SW 1271 (cell line): ENCODE measurements at places on chromosomes 1 and 21.

DNA sequence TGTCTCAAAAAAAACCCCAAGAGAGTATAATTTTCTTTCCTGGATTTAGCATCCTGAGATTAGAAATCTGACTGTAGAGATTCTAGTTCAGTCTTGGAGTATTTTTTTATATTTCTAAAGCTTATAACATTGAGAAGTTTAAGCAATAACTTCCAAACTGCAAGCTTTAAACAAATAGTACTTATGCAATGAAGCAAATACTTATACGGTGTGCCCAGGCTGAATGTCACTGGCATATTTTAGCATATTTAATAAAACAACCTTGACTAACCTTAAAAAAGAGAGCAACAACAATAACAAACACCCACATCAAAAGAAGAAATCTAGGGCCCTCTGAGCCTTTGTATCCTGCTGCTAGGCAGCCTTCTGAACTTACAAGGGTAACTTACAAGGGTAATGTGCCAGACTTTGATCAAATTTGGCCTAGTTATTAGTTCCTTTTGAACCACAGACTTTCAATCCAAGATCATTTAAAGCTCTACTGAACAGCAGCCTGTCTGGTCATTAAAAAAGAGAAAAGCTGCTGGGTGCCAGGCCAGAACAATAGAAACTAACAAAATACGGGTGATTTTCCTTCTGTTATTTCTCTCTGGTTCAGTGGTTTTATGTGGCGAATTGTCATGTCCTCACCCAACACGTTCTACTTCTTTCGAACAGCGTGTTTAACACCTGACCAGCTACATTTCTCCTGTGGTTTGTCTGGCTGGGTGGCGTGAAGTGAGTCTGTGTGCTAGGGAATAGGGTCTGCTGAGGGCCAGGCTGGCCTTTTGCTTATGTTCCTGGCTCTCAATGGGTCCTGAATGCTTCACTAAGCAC, 16.2 kb downstream of the MTOR start:
- no peak for DNase-seq

DNA sequence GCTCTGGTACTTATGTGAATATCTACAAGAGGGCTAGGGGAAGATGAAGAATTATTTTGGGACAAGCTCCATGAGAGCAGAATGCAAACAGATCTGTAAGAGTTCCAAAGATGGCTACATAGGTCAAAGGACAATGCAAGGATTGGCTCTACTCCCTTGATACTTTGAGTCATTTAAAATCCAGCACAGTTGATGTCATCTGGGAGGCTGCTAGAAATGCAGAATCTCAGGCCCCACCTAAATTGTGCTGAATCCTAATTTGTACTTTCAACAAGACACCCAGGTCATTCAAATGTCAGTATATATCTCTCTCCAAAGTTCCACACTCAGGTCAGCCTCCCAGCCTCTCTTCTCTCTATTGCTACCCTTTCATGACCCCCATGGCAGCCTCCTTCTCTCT, 23.7 kb upstream of the TADA1 start:
- DNase-seq = no peak

GRCh38 chr1:43431676-43432075, 22.1 kb downstream of the HYI start:
- no peak for DNase-seq

GRCh38 chr1:228979325-228979699, 244.0 kb downstream of the RHOU start:
- DNase-seq = no peak

DNA sequence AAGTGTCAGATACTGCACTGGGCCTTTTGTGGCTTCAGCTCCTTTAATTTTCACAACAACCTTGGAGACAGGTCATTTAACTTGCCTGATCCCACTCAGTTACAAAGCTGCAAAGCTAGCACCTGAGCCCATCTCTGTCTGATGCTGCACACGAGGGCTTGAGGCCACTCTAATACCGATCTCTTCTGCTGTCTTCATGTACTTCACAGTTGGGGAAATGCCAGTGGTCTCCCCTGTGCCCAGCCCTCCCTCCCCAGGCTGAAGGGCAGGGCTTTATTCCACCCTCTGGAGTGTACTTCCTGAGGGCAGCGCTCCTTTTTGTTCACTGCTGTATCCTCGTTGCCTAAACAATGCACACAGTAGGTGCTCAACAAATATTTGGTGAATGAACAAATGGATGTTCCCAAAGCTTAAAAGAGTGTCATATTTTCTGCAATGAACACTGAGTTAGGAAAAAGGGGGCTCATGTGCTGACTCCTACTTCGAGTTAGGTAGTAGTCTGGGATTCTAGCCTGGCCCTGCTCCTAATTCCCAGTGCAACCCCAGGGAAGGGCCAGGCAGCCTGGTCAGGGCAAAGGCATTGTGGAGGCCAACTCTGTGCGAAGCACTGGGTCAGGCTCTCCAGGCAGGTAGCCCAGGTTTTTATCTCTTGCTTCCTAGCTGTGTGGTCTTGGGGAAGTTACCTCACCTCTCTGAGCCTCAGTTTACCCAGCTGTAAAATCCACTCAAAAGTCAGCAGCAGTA, 1.1 kb downstream of the TMCO4 start:
- DNase-seq = no peak

GRCh38 chr1:190183588-190183987, 294.1 kb downstream of the BRINP3 start:
- DNase-seq = no peak

DNA sequence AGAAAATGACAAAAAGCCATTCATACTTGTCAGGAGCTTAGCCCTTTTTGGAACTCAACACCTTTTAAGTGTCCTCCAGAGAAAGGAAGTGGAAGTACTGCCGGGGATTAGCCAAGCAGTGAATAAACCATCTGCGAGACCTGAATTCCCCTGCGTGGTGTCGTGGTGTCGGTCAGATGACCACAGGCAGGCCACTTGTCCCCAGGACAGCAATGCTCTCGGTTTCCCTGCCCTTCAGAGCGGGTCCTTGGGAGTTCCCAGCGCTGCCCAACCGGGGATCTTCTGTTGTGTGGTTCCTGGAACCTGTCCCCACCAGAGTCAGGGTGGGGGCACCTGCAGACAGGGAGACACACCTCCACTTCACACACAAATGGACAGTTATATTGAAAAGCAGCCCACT, 9.2 kb downstream of the GPR157 start:
- no peak for DNase-seq

DNA sequence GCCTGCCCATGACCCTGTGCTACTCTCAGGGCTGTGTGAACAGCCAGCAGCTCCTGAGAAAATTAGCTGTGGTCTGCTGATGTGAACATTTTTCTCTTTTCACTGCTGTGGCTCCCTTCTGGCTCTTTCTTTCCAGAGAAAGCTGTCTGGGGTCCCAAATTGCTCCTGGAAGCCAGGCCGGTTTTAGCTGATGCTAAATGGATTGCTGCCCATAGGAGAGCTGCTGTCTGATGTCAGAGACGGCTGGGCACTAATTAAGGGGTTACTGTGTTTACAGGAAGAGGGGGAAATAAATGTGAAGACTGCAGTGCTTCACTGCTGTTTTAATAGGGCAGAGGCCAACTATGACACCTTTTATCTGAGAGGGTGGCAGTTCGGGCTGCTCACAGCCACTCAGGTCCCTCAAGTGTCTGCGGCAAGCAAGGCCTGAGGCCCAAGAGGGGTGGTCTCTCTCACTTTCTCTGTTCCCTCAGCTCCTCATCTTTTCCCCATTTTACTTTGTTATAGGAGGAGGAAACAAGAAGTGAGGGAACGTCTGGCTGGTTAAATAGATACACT, 106.0 kb upstream of the GNG12 start:
- DNase-seq = no peak

- DNase-seq = no peak
These were observed 24.4 kb downstream of the C1orf141 start for GRCh38 chr1:67110352-67110751.

- no peak for DNase-seq
These were observed 101.1 kb upstream of the JUN start for GRCh38 chr1:58884706-58885661.

DNA sequence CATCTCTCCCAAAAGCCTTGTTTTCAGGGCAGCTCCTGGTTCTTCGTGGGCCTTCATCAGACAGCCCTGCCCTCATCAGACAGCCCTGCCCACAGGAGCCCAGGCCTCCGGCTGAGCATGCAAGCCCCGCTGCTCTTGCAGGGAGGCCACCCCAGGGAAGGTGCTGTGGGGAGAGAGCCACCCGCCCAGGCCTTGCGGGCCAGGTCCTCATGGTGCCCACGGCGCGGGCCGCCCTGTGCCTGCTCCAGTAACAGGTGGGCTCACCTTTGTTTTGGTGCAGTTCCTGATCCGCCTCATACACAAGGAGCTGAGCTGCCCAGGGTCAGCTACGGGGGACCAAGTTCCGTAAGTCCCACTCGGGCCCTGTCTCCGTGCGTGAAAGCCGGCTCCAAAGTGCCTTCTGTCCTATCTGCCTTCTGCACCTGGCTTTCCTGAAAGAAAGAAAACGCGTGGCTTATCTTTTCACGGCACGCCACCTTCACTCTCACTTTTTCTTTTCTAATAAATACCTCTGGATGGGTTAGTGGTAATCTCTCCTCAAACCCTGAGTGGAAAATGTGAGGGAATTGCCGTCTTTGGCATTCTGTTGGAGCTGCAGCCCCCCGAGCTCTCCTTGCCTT, 65.9 kb downstream of the SLC37A1 start:
- DNase-seq = no peak

DNA sequence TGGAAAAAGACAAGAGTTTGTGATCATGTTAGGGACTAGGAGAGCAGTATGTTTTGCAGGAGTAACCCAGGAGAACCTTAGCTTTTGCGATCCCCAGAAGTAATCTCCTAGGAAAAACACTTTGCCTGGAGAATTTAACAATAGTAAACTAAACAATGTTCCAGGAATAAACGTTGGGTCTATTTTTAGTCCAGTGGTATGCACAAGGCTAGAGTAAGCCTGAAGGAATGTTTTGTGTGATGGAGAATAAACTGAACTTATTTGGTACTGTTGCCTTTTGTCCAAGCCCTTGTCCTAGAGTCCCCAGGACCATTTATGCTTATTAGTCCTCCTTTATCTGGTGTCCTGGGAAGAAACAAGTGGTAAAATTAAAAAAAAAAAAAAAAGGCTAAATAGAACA, 28.7 kb upstream of the RGS5 start:
- no peak for DNase-seq

- DNase-seq = no peak
These were observed at the start of gene CDA for GRCh38 chr1:20588634-20589225. CDA (plus strand) TSS chr1:20589097; CDS start chr1:20589130, 33 bp downstream.

DNA sequence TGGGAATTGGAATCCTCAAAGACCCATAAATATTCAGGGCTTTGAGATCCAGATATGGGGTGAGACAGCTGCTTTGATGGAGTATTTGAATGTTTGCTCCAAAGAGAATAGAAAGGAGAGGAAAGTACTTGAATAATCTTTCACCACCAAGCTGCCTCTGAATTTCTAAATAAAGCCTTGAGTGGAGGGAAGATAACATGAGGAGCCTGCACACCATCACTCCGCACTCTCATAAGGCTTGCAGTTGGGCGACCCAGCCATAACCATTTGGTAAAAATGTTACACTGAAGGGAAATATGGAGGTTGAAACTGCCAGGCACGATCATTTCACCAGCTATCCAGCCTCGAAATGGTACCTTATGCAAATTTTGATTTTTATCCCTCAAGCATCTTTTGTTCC, 38.4 kb downstream of the VCAM1 start:
- DNase-seq = no peak

- DNase-seq = peak; percentile 5
These were observed 46.5 kb upstream of the COA6 start for GRCh38 chr1:234326497-234327366.

GRCh38 chr1:28370239-28371009, 884 bp downstream of the PHACTR4 start:
- peak; percentile 24 for DNase-seq

- DNase-seq = no peak
These were observed 3.7 kb upstream of the ACTRT2 start for GRCh38 chr1:3017440-3018050.

GRCh38 chr1:38129473-38129872, 82.9 kb upstream of the POU3F1 start:
- DNase-seq = no peak

GRCh38 chr1:98929437-98929836, 75.2 kb downstream of the PLPPR5 start:
- no peak for DNase-seq

DNA sequence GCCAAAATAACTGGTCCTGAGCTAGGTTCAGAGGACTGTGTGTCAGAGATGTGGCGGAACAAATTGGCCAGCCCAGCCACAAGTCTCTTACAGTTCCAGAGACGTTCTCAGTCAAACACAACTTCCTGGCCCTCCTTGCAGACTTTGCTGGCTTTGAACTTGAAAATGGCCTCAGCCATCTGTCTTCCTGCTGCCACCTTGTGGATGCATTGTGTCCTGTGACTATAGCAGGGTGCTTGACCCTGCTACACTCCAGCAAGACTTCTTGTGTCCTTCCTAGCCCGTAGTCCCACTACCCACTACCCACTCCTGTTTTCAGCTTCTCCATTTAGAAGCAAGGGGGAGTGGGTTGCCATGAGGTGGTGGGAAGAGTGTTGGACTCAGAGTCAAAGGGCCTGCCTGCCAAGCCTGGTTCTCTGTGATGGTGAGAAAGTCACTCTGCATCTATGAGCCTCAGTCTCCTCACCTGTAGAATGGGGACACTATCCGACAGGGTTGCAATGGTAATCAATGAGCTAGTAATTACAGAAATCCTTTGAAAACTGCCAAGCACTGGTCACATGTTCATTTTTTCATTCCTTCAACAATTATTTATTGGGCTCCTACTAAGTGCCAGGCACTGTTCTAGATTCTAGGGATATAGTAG, 109.9 kb downstream of the IGSF21 start:
- no peak for DNase-seq

DNA sequence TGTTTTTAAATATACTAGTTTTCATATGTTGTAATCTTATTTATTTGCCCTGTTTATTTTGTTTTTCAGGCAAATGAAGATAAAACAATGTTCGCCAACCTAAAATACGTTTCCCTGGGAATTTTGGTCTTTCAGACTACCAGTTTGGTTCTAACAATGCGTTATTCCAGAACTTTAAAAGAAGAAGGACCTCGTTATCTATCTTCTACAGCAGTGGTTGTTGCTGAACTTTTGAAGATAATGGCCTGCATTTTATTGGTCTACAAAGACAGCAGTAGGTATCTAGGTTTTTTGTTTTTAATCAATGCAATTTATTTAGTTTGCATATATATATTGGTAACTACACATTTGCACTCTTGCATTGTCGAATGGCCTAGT, 23.7 kb downstream of the SLC35A3 start:
- no peak for DNase-seq

- DNase-seq = no peak
These were observed 30.7 kb upstream of the ACTRT2 start for GRCh38 chr1:2990376-2991115.

GRCh38 chr1:25109531-25109951, 122.8 kb downstream of the SYF2 start:
- DNase-seq = no peak

GRCh38 chr1:159291424-159291823, 10.7 kb upstream of the FCER1A start:
- no peak for DNase-seq
